ENCODE measurements at places on chromosomes 13 and 19.

DNA sequence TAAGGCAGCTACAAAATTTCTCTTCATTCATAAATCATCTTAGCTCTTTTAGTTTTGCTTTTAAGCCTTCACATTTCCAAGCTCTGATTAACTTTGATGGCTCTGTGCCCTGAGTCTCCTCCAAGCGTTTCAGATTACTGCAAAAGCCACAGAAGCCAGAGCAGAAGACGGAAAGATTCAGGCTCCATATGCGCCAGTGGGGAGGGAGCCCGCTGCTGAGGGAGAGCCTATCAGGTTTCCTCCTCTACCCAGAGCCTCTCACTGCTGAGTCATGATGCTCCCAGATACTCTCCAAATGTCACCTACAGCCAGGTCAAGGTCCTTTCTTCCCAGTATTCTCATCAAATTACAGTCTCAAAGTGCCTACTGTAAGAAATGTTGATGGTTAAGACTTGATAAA lies 193.6 kb downstream of the RAP2A start:
- no peak for DNase-seq

- no peak for DNase-seq
These were observed 21.4 kb downstream of the ACOD1 start for GRCh38 chr13:76969488-76970365.

GRCh38 chr19:17268754-17269153 lies 1.5 kb downstream of the BABAM1 start:
- no peak for DNase-seq

DNA sequence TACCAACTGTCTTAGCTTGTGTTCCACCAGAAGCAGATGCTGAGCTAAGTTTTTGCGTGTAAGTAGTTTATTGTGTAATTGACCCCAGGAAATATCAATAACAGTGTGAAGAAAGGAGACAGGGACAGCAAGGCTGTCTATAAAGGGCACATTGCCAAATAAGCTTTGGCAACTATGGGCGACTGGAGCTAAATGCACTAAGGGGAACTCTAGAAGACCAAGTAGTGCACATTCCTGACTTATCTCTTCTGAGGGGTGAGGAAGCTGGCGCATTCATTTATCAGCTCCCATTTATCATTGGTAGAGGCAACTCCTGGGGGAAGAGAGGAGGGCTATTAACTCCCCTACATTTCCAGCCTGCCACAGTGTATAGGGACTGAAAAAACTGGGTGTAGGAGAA lies 135.0 kb downstream of the DLEU7 start:
- no peak for DNase-seq

DNA sequence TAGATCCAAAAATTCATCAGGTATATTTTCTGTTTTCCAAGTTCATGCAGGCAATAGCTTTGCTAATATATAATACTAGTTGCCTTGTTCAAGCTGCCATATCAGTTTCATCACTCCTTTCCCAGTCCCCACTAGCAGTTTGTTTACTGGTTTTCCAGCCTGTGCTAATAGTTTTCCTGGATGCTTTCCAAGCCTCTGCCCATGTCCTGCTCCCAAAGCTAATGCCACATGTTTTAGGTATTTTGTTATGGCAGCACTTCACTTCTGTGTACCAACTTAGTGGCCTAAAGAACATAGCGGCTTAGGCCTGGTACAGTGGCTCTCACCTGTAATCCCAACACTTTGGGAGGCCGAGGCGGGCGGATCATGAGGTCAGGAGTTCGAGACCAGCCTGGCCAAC lies 28.1 kb upstream of the ZNF527 start:
- DNase-seq: no peak

DNA sequence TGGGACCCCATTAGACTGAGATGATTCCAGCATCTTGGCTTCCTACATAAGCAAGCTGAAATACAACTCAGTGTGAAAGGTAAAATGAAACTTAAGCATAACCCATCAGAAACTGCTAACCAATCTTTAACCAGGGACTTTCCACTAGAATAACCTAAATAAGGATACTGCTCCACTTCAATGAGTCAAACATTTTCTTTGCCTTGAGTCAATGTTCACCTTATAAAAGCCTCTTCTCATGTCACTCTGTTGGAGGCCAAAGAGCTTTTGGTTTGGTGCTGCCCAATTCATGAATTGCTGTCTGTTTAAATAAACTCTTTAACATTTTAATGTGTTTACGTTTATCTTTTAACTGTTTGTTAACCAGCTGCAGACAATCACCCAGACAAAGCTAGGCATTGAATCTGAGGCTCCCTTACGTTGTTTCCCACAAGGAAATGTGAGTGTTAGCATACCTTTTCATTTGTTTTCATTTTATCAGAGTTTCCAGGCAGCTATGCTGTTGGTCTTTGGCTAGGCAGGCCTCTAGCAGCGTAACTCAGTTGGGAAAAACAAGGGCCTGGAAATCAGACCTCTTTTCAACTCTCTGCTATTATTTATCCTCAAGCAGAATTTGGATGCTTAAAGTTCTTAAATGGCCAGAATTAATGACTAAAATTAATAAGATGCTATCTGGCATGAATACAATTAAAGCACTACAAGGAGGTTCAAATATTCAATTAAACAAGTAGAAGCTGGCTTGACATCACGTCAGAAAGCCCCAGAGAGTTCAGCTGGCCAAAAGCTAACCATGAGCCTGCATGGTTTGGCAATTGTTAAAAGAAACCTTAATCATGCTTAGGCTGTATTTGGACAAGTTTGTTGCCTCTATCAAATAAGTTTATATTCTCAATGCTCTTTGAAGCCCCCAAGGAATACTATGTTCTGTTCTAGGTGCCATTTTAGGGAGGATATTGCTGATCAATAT lies 200.2 kb downstream of the DCLK1 start:
- DNase-seq: no peak

DNA sequence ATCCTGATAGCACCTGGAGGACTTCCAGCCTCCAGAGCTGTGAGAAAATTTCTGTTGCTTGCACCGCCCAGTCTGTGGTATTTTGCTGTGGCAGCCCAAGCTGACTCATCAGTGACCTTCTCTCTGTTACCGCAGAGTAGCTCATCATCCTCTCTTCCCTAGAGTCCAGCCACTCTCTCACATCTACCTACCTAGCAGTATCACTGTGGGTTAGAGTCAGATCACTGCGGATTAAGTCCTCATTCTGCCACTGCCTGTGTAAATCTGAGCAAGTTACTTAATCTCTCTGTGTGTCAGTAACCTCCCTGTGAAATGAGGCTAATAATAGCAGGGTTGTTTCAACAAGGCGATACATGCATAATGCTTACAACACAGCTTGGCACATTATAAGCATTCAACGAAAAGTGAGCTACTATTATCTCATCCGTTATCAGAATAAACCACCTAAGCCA lies 40.3 kb upstream of the USPL1 start:
- DNase-seq: peak; percentile 41

DNA sequence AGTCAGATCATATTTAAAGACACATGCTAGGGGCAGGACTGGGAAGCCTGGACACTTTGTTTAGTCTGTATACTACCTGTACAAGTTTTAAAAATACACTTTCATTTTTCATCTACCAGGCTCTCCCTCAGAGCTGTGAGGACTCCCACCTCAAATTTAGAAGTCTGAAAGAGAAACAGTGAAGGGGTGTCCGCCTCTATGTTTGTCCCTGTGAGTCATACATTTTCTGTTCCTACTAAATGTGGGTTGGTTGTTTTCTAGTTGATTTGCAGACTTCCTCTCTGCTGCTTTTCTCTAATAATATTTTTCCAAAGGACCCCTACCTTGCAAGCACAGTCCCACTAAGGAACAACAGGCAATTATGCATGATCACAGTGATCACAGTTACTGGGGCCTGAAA lies 110.5 kb downstream of the ENOX1 start:
- no peak for DNase-seq

DNA sequence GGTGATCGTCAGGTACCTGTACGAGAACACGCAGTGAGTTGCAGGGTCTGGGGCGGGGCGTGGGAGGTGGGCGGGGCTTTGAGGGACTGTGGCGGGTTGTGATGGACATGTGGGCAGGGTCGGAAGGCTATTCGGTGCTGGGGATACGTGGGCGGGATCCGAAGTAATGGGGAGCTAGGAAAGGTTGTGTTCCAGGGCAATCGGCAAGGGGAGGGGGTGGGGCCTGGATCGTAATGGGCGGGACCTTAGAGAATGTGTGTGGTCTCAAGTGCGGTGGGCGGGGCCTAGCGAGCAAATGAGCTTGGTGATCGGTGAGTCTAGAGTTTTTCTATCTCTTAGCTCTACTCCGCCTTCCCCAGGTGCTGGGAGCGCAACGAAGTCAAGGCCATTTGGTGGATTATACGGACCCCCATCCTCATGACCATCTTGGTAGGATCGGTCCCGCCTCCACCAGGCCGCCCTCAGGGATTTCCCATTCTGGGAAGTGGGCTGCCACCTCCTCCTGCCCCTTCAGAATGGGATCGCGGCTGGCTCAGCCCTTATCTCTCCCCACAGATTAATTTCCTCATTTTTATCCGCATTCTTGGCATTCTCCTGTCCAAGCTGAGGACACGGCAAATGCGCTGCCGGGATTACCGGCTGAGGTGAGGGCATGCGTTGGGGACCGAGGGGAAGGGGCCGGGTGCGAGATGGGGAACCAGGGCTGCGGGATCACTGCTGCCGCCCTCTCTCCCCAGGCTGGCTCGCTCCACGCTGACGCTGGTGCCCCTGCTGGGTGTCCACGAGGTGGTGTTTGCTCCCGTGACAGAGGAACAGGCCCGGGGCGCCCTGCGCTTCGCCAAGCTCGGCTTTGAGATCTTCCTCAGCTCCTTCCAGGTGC lies 9.6 kb downstream of the GIPR start:
- DNase-seq: peak; percentile 83

GRCh38 chr19:5288347-5288739 lies 52.3 kb downstream of the PTPRS start:
- DNase-seq: no peak

- no peak for DNase-seq
These were observed 16.6 kb downstream of the JOSD2 start for GRCh38 chr19:50494186-50495019.

GRCh38 chr19:47005873-47006272 lies 13.8 kb upstream of the NPAS1 start:
- DNase-seq: no peak

- DNase-seq: no peak
These were observed 6.5 kb upstream of the RLN3 start for GRCh38 chr19:14021474-14021873.

GRCh38 chr13:25943658-25944057 lies 108.2 kb downstream of the SHISA2 start:
- no peak for DNase-seq

GRCh38 chr19:3129112-3129511 lies 6.7 kb upstream of the GNA15 start:
- peak; percentile 39 for DNase-seq
